ENCODE measurements at places on chromosomes 6 and 20. TPM values are rescaled to one million over a fixed set of nuclear protein-coding genes. Genes with fewer than 3 reads are reported as not detected.
A peak's percentile ranks its signal among the peaks of the same experiment; 100 is the strongest.

GRCh38 chr6:128883906-128884305 lies 968 bp downstream of the LAMA2 start:
- DNase-seq = no peak

DNA sequence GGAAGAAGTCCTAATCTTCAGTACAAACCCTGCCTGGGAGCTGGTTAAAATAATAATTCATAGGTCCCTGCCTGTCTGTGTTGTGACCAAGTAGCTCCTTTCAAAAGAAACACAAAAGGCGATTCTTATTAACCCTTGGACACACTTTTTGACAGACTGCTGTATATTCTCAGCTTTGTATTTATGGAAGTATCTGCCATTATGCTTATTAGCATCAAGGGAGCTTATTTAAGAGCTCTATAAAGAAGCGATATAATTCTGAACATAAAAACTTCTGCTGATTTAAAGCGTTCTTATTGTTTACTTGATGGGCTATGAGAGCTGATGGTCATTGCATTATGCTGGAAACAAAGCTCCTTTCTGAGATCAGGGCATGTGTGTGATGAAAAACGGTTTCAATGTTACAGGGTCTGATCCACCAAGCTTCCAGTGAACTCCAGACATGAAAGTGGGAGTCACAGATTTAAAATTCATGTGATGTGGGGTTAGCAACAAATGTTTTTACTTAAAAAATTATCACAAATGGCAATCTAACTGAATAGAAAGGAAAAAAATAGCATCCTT lies 181.8 kb upstream of the PDE10A start:
- DNase-seq = no peak

DNA sequence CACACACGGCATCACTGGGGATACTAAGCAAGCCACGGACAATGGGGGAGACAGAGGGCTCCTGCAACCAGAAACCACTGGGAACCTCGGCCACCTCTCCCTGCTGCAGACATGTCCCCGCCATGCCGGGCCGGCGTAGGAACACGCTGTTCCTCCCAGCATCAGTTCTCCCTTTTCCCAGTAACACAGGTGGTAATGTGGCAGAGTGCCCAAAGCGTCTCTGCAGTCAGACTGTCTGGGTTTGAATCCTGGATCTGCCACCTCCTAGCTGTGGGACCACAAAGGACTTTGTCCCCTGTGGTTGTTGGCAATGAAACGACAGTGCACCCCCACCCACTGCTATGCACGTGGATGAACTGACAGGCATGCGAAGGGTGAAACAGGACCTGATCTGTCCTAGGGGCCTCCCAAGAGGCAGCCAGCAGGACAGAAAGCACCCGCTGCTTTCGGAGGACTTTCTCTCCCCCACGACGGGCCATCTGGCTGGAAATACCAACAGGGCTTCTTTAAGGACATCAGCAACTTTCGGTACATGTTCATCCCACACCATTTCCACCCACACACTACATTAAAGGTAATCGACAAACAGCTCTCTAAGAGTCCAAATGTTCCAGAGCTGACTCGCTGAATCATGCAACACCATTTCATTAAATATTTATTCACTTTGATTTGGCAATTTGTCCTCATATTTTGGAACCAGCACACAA lies 74.1 kb downstream of the SULF2 start:
- DNase-seq = no peak

DNA sequence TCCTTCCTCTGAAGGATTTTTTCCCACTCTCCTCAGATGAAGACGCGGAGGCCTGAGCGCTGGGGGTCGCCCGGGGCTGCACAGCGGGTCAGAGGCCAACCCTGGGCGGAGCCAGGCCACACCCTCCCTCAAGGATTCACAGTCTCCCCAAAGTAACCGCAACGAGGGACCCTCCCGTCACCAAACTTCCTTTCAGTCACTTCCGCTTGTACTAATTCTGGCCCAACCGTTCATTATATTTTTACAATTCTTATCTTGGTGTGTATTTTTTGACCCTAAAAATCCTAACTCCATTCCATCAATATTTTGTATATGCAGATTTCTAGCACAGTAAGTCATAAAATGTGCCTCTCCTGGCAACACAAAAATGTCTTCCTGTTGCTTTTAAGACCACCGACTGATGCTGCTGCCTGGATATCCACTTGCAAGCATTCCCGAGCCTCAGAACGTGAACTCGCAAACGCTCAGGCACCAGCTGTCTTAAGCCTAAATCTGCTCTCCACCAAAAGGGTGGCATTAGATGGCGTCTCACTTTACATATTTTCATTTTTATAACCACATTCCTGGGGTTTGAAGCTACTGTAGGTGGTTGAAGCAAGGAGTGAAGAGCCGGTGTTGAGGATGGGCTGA lies 128.0 kb downstream of the DLL1 start:
- no peak for DNase-seq

DNA sequence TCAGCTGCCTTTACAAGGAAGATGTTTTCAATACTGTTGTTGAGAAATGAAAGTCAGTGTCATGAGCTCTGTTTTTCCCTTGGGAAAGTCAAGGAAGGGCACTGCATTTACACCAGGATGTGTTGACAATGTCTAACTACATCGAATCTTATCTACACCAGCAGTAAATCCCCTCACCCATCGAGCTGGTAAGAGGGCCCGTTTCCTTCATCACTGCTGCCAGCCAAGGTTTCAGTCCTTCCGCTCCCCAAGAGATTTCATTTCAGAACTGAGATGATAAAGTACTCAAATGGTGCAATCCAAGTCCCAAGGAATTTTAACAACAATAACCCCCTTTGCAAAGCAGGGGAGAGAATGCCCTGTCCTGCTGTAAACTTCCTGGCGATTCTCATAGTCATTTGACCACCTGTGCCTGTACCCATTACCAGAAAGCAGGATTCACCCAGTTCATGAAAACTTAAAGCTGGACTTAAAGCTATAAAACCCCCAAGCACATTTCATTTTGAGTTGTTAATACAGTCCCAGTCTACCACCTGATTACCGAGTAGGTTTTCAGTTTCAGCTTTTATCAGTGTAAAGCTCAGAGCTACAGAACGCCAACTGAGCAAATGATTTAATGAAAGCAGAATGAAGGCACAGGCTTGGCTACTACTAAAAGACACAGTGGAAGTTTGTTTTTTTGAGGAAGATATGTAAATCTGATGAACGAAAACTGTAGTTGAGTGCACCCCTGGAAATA lies 122.5 kb upstream of the TAB2 start:
- no peak for DNase-seq

DNA sequence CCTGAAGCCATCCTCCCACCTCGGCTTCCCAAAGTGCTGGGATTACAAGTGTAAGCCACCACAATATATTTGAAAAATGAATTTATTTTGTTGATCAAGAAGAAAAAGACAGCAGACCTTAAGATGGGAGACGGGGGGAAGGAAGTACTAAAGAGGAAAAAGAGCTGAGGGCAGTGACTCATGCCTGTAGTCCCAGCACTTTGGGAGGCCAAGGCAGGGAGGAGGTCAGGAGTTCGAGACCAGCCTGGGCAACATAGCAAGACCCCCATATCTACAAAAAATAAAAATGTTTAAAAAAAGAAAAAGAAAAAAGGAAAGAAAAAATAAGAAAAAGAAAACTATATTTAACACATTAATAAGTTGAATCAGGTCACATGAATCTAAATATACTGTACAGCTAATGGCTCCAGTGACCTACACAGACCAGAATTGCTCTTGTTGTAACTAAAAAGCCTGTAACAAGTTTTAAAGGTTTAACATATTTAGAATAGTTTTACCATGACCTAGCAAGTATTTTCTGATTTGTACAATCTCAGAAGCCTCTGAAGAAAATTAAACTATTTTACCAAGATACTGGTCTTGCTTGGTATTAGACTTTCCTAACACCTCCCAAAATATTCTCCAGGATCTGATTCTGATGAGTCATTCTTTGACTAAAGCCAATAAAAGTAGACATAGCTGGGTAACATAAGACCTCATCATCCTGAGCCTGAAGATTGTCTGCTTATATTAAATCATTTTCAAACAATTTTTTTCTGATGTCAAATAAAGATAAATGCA lies 4.3 kb upstream of the AKIRIN2 start:
- DNase-seq = peak; percentile 81

- no peak for DNase-seq
Observed at GRCh38 chr6:3186974-3187382, 29.6 kb upstream of the TUBB2A start.

The METTL24 gene
- total RNA-seq = 0.09 TPM

The FAM217A gene
- total RNA-seq = not detected

DNA sequence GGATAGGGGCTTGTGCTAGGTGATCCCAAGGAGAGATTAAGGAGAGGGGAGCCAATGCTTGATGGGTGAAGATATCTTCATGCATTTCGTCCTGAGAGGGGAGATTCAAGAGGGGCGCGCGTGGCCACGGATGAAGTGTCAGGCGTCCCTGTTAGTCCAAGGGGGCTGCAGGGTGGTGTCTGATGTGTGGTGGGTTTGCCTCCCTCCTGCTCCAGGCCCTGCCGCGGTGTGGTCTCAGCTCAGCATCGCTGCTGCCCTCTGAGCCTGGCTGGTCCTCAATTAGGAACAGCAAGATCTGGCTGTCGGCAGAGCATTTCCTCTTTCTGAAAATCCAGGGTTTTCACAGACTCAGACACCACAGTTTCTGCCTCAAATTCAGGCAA lies 318.0 kb downstream of the THBS2 start:
- no peak for DNase-seq

The GNAS-AS1 gene
- 0.81 TPM for total RNA-seq

GRCh38 chr6:123804014-123804786 lies 535 bp downstream of the NKAIN2 start:
- DNase-seq = no peak

GRCh38 chr6:157403686-157404051 lies 22.7 kb downstream of the ZDHHC14 start:
- DNase-seq = no peak

The HCRTR2 gene
- total RNA-seq = not detected

The BPI gene
- 1.4 TPM for total RNA-seq

DNA sequence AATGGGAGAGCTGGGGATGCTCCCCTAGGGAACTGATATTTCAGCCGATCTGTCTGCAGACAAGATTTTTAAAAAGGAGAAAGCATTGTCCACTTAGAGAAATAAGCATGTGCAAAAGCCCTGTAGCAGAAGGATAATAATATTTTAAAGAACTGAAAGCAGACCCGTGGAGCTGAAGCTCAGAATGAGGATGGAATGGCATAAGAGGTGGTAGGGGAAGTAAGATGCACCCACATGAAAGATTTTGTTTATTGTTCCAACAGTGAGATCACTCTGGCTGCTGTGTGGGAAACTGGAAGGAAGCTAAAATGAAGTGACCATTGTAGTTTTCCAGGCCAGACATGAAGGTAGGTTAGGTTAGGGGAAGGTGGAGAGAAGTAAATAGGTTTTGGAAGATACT lies 266.4 kb upstream of the PRDM1 start:
- DNase-seq = no peak

The AHI1 gene
- 33.4 TPM for total RNA-seq

The SLC24A3 gene
- 0.57 TPM for total RNA-seq

- no peak for DNase-seq
Observed at GRCh38 chr20:47809161-47809960, 24.1 kb upstream of the SULF2 start.

DNA sequence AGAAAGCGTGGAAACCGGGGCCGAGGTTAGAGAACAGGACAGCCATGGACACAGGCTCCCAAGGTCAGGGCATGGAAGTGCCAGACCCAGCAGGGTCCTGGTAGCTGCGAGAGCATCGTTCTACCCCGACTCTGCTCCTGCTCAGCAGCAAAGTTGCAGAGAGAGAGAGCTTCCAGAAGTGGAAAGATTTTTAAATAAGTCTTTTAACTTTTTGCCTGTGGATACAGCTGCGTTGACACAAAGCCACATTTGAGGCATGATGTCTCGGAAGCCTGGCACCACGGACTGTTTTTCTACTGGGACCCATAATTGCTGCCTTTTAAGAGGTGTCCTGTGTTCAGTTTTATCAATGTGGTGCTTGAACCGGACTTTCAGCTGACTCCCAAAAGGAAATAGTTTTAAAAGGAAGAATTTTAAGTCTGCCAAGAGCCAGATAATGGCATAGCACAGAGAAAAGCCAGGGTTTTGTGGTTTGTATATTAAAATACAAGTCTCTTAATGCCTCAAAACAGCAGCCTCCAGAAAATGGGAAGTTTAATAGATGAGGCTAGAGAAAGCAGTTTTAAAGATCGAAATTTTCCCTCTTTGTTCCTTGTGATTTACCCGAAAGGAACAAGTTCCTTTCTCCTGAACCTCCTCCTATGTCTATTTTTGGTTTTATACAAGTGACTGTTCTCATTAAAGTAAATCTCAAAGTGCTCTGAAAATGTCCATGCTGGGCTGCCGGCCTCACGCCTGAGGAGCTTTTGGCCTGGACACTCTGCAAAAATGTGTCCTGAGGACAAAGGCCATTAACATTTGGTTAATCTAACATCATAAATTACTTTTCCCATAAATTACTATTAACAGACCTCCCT lies 91.5 kb downstream of the RIN2 start:
- peak; percentile 72 for DNase-seq

The INSM1 gene
- not detected for total RNA-seq

- DNase-seq = no peak
Observed at GRCh38 chr6:123875784-123876183, 72.1 kb downstream of the NKAIN2 start.

GRCh38 chr20:4838526-4838925 lies 116.8 kb downstream of the PRND start:
- no peak for DNase-seq

The FOXC1 gene
- total RNA-seq = 15.7 TPM

GRCh38 chr20:47266847-47267515 lies 89.5 kb downstream of the ZMYND8 start:
- no peak for DNase-seq

DNA sequence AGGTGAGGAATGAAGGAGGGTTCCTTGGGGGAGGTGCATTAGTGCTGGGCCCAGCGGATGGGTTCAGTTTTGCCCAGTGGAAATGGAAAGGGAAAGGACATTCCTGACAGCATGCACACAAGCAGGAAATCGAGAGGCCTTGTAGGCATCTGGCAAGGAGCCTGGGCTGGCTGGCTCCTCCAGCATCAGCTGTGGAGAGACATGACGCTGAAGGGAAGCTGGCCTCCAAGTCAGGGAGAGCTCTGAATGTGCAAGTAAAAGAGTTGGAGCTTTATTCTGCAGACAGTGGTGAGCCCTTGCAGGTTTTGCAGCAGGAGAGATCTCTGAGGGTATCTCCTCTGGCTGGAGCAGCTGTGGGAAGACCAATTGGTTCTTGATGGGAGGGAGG lies 154.3 kb downstream of the MRPL14 start:
- DNase-seq = peak; percentile 97

DNA sequence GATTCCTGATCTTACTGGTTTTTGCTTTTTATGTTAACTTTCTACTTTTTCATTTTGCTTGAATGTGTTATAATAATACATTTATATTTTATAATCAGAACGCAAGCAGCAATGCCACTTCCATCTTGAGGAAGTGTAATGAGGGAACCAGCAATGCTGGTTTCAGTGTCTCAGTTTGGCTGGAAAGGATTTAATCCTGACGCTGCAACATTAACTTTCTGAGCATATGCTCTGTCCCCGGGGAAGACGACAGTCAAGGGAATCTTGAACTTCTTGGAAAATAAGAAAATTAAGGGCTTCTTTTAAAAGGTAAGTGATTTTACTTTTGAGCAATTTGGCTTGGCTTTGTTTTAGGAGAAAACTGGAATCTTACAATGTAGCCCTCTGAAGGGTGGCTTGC lies 205.5 kb upstream of the AGPAT4 start:
- no peak for DNase-seq

GRCh38 chr6:38432479-38432878 lies 207.2 kb downstream of the BTBD9 start:
- peak; percentile 20 for DNase-seq
